ENCODE measurements at places on chromosomes 6 and 20.

- peak; percentile 17 for DNase-seq
Measured at GRCh38 chr6:84526631-84527030, 237.8 kb downstream of the TBX18 start.

- DNase-seq = no peak
Measured at GRCh38 chr20:62331347-62331746, 28.6 kb downstream of the ADRM1 start.

- DNase-seq = no peak
Measured at GRCh38 chr6:38345586-38345985, 294.1 kb downstream of the BTBD9 start.

DNA sequence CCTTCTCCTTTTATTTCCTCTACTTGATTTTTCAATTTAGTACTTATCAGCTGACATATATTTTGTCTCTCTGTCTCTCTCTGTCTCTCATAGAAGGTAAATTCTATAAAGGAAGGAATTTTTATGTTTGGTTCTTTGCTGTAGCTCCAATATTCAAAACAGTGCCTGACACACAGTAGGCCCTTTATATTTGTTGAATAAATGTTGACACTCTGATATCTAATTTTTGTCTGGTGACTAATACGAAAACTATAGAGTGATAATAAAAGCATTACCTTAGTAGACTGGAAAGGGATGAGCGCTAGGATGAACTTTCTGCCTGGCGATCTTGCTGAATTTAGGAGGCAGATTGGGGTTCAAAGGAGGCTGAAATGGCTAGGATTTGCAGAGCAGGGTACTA, 42.8 kb downstream of the PTPN1 start:
- no peak for DNase-seq

GRCh38 chr6:14706378-14706929, 539.4 kb upstream of the JARID2 start:
- DNase-seq = peak; percentile 46

DNA sequence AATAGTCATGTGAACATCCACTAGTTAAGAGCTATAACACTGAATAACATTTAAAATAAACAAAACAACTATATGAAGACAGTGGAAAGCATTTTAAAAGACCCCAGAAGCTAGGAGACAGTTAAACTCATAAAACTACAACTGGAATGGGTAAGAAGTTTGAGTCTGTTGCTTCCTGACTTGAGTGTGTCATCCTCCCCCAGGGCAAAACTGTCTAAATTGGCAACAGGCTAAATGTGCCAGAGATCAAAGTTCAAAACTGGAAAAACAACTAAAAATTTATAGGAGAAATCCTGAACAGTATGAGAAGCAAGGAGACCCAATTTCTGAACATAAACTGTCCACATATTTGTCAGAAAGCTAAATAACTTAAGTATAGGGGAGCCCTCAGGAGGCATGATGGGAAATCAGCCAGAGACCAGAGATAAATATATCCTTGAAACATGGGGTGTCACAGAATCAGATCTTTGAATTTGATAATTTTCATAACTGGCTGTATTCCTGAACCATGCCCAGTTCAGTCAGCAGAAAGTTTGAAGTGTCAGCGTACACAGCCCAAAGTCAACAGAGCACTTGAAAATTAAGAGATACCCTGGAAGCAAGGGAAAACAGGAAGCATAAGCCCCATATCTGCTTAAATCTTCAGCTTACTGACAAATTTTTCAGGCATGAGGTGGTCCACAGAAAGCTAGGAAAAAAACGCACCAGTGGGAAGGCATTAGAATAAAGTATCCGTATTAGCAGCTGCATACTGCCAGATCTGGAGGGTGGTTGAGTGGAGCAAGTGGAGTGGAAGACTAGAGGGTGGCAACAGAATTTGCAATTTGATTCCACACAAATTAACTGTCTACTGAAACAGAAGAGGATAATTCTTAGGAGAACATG, 516.1 kb upstream of the MAN1A1 start:
- DNase-seq = no peak

DNA sequence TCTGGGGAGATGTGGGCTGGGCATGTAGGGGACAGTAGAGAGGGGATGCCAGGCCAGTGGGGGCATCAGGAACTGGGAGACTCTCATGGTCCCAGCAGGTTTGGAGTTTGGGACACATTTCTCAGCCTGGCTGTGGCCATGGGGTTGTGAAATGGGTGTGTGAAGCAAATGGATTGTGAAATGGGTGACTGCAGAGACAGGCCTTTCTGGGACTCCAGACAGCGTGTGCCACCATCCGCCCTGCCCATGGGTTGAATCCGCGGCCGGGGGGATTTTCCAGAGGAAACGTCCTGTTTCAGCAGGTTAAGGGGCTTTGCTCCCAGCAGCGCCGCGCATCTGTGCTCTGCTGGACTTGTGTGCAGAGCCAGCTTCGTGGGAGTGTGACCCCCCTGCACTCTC, 3.7 kb upstream of the PMEPA1 start:
- DNase-seq = no peak
